ENCODE measurements at places on chromosomes 7 and 10.
A peak's percentile ranks its signal among the peaks of the same experiment; 100 is the strongest.

DNA sequence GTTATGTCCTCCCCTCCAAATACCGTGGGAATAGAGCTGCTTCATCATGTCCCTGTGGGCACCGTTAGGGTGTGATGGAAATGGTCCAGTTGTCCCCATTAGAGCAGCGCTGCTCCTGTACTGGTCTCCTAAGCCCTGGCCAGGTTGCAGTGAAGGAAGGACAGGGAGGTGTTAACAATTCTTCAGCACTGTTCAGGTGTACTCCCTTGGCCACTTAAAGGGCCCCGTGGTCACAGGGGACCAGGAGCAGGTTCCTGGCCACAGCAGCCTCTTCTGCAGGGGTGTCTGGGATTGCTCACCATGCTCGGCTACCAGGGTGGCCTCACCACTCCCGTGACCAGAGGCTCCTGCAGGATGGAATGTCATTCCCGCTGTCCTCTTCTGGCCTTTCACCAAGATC is 65.8 kb downstream of the MINDY4 start:
- no peak for DNase-seq

GRCh38 chr7:139655305-139655704 is 122.5 kb downstream of the HIPK2 start:
- DNase-seq = no peak

GRCh38 chr10:133249975-133250754 is 12.5 kb downstream of the VENTX start:
- no peak for DNase-seq

GRCh38 chr7:36082216-36082615 is 70.8 kb upstream of the EEPD1 start:
- no peak for DNase-seq

- DNase-seq = no peak
These were observed 13.0 kb upstream of the INSIG1 start for GRCh38 chr7:155284496-155285274.

GRCh38 chr7:139328375-139328774 is 12.8 kb upstream of the FMC1 start:
- DNase-seq = no peak

- no peak for DNase-seq
These were observed 102.6 kb downstream of the VIPR2 start for GRCh38 chr7:159042103-159042502.

GRCh38 chr7:149717481-149717880 is 55.9 kb downstream of the ZNF467 start:
- no peak for DNase-seq

DNA sequence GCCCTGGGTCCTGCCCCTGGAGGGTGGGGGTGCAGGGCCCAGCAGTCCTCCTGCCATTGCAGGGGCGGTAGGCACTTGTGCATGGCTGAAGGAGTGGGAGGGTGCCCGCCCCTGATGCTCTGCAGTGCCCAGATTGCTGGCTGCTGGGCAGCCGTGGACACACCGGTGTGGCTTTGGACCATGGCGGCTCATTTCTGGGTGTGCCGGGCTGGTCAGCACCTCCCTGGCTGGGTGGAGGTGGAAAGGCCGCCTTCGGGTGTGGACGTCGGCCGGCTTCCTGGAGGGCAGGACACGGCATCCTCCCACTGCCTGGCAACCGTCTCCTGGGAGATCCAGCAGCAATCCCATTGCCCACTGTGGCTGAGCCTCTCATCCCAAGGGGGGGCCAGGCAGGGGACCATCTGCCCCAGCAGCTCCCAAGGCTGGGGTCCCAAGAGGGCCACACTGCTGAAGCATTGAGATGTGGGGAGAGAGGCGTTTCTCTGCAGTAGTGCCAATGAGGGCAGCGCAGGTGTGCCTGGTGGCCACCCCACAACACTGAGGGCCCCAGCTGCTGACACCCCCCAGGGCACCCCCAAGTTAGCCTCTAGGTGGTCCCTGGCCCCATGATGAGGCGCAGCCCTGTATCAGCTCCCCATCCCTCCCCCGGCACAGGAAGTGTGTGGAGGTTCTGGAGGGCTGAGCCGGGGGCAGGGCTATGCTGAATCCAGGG is 12.9 kb downstream of the TTYH3 start:
- DNase-seq = no peak

DNA sequence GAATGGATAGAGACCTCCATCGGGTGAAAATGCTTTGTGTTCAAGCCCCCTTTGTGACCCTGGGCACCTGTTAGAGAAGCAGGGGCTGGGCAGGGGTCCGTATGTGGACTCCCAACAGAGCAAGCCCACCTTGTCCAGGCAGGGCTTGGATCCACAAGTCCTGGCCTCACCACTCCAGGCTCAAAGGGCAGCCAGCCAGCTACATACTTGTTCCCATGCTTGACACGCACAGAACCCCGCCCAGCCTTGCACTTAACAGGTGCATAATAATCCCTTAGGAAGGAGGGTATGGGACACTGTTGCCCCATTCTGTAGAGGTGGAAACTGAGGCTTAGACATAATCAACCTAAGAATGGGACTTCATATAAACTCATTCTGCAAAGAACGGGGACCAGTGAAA is 160.6 kb downstream of the PRKAG2 start:
- DNase-seq = no peak

DNA sequence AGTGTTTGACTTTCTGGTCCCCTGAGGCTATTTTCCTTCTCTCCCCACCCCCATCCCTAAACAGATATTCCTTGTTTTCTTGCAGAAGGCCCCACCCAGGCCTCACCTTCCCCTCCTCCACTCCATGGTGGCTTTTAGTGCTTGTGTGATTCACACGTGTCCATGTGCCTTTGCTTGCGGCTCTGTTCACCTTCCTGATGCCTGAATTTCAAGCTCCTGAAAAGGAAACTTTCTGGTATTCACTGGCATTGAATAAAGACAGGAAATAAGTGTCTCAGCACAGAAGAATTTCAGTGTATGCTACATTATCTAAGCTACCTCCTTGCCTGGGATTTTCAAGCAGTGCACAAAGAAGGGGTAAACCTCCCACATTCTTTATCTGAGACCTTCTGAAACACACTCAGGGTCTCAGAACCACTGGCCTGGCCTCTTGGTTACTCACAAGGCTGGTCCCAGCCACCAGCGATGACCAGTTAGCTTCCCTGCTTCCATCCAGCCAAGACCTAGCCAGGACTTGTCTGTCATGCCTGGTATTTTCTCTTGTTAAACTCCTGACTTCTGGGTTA is 17.2 kb upstream of the UBE2H start:
- DNase-seq = no peak

DNA sequence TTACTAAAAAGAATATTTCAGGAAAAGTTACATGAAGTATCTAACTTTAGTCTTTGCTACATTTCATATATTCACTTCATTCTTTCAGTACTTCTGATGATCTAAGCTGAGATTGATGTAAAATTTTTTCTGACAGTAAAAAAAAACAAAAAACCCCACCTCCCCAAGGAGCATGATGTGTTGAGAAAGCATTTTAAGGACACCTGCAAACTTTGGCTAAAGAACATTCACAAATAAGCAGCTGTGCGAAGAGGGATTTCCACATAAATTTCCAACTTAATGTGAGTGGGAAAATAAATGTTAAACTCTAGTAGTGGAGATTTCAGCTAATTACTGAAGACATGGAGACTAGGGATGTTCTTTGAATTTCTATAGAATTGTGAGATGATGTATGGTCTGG is 35.5 kb downstream of the DLD start:
- no peak for DNase-seq

GRCh38 chr10:1022413-1022812 is 3.2 kb downstream of the IDI2 start:
- DNase-seq = peak; percentile 93

- DNase-seq = no peak
These were observed 16.8 kb downstream of the BBIP1 start for GRCh38 chr10:110901954-110902819.

DNA sequence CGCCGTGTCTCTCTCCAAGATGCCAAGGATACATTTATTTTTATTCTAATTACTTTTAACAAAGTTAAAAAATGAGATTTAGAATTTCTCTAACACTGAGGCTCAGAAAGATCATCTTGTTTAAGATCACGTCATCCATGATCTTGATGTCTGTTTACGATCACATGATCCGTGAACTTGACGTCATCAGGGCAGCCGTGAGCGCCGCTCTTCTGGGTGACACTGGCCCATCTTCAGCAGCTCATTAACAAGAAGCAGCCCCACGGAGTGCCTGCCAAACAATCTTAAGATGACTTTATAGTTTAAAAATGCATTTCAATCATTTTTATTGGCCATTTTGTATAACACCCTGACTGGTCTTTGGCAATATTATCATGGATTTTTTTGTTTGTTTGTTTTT is 291.1 kb upstream of the PRKCQ start:
- no peak for DNase-seq

DNA sequence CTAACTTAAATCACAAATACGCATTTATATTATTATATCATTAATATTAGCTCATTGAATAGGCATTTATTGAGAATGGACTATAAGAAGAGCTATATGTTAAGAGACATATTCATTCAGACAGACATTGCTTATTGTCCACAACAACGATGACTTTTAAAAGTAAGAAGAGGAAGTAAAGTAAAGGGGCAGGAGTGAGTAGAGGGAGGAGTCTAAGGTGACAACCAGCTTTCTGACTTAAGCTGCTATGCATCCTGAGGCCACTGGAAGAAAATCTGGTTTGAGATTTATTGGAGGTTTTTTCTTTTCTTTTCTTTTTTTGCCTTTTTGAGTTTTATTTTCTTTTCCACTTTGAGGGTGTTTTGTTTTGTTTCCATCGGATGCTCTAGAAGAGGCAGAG is 723.5 kb downstream of the GRM8 start:
- DNase-seq = no peak

DNA sequence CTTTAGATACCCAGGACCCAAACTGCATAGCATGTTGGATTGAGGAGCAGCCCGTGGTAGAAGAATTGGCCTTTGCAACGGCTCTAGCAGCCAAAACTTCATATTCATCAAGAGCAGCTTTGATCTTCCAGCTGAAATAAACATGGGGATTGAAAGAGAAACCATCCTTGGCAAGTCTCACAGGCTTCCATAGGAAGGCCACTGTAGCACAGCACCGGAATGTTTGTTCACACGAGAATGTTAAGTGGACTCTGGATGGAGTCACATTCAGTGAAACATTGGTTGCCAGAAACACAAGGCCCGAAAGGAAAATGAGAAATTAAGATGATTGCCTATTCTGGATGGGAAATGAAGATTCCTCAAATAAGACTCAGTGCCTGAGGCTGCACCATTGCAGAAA is 97.4 kb downstream of the RAB18 start:
- DNase-seq = no peak

GRCh38 chr7:157652954-157653826 is 316.4 kb downstream of the DNAJB6 start:
- DNase-seq = no peak

- no peak for DNase-seq
These were observed 160.6 kb downstream of the KLF6 start for GRCh38 chr10:3624367-3624766.

DNA sequence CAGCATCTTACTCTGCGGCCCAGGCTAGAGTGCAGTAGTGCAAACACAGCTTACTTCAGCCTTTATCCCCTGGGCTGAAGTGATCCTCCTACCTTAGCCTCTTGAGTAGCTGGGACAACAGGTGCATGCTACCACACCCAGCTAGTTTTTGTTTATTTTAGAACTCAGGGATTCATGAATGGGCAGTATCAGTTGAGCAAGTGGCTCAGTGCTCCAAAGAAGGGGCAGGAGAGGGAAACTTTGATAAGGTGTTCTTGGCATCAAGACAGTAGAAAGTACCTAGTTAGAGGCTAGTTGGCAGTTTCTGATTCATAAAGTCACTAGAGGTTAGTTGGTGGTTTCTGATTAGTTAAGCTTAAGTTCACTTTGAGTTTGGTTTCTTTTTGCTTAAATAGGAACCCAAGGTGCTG is 18.4 kb downstream of the TRIM24 start:
- no peak for DNase-seq

DNA sequence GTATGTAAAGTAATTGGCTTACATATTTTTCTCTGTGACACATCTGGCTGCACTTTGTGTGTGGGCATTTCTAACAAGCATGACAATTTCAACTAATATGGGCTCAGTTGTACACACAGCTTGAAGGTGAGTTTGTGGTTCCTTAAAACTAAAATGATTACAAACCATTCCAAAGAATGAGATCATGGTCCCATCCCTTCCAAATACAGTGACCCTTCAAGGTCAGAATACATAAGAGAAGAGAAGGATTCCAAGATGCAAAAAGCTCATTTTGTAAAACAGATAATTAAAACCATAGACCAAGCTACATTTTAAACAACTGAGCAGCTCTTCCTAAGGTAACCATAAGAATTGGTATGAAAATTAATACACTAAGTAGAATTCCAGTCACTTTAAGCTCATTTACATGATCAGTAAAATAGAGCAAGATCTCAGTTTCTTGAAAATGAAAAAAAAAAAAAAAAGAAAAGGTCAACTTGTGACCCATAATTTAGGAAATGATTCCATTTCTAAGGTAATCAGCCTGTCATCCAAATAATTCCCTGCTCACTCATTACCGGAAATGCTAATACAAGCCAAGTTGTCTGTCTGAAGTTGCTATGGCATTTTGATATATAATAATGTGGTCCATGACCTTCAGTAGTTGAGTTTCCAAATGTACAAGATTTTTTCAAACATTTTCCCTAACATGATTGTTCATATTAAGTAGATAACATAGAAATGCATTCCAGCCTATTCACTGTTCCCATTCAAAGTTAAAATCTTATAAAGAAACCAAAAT is 688.5 kb downstream of the PARD3 start:
- DNase-seq = no peak

DNA sequence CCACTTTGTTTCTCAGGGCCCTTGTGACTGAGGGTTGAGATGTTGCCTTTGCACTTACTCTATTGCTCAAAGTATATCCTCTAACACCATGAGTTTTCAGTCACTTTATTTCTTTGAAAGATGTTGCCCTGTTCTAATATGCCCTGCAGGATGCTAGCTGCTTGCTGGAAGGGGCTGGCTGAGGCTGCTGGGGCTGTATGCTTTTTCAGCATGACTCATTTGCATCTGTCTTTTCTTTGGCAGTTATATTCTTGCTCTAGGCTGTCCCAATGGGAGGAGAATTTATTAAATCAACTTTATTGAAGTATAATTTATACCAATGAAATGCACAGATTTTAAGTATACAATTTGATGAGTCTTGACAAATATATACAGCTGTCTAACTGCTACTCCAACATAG is 157.7 kb downstream of the PLPP4 start:
- DNase-seq = no peak
